Erythroblast (primary cell): ENCODE measurements at places on chromosomes 4 and X.
A peak's percentile ranks its signal among the peaks of the same experiment; 100 is the strongest.

DNA sequence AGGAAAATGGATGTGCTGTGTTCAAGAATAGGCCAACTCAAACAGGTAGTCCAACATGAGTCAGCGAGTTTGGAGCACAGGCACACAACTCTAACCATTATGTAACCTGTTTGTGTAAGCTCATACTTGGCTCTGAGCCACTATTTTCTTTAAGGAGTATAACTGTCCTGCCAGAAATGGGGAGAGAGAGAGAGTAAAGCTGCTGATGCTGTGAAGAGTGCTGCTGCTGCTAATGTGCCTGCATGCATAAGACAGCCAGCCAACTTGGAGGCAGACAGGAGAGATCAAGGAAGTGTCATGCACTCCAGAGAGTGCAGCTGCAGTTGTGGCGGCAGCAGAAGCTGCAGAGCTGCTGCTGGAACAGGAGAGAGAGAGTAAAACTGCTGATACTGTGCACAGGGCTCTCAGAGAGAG is 11.7 kb upstream of the STATH start:
- DNase-seq, result no peak

DNA sequence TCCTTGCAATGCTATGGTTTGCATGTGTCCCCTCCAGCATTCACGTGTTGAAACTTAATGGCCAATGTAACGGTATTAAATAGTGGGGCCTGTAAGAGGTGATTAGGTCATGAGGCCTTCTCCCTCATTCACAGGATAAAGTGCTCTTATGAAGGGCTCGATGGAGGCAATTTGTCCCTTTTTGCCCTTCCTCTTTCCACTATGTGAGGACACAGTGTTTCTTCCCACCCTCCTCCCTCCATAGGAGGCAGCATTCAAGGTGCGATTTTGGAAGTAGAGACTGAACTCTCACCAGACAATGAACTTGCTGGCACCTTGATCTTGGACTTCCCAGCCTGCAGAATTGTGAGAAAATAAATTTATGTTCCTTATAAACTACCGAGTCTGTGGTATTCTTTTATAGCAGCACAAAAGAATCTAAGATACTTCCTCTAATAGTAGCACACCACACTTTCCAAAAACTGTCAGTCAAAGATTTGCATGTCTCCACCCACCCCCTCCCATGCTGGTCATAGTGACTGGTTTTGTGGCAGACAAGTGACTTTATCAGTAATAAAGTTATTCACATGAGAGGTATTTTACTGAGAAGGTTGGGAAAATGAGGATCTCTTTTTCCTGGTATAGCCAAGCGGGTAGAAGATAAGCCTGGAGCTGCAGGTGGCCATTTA is 113.5 kb upstream of the TTC29 start:
- DNase-seq, result no peak

- no peak for DNase-seq
Observed at GRCh38 chrX:16113978-16114565, 9.3 kb upstream of the GRPR start.

GRCh38 chrX:111503485-111503993 is 7.9 kb upstream of the SERTM2 start:
- no peak for DNase-seq

- DNase-seq, result no peak
Observed at GRCh38 chr4:77821775-77822174, 2.6 kb upstream of the CNOT6L start.

- DNase-seq, result no peak
Observed at GRCh38 chr4:144705601-144706590, 59.9 kb downstream of the HHIP start.

GRCh38 chr4:26175006-26175786 is 145.6 kb upstream of the RBPJ start:
- no peak for DNase-seq

DNA sequence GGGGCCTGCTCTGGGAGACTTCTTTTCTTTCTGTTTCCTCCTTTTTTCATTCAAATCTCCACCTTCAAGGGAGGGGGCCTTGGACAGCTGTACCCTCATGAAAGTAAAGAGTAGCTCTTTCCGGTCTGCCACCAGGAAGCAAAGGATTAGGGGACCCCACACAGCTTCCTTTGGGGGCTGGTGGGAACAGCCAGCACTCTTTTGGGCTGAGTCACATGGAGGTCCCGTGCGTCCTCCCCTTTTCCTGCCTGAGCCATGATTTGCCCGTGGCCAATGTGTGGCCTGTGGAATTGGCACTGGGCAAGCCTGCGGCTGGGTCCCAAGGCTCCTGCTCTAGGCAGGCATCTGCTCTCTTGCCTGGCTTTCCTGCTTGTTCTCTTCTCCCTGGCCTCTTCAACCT is 65.5 kb downstream of the FHDC1 start:
- DNase-seq, result no peak

DNA sequence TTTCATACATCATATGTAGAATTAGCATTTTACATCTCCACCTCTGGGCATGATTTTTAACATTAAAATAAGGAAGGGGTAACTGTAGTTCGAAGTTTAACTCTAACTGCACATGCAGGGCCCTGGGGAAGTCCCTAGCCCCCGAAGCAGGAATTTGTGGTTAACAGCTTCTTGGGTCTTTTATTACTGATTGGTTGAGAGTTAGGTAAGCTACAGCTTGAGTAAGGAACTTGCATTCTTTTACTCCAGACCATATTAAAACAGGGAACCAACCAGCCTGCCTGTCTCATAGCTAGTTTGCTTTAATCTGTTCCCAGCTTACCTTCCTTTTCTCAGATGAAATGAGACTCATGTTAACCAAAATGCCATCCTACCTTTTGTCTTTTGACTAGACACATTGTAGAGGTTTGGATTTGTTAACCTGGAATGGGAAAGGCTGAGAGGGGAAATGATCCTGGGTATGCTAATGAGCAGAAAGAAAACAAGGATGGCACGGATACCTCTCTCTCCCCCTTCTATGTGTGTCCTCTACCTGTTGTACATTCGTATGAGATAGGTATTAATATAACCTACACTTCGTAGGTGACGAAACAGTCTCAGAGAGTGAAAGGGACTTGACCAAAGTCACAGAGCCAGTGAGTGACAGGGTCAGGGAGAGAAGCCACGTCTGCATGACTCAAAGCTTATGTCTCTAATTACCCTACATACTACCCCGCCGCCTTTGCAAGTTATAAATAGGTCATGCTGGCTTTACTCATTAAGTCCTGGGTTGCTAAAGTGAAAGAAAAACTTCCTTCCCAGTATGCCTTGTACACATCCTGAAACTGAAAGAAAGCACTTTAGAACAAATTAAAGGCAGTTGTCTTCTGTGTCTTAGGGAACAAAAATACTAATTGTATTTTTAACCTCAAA is 119.5 kb upstream of the AFF2 start:
- DNase-seq, result no peak

- DNase-seq, result no peak
Observed at GRCh38 chr4:120714417-120715010, 208.0 kb downstream of the PRDM5 start.

- no peak for DNase-seq
Observed at GRCh38 chrX:151973060-151973661, 1.3 kb downstream of the GABRE start.

DNA sequence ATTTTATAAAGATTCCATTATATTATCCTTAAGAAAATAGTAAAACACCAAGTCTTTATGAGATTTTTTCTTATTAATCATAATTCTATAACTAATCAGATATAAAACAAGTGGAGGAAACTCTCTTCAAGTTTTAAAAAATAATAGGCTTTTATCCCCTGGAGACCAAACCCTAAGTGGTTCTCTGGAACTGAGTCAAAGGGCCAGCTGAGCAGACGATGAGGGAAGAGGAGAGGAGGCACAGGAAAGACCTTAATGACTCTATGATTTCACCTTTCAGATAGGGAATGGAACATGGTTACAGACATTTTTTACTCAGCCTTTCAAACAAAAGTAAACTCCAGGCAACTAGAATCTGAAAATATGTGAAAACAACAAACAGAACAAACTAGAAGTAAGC is 201.8 kb downstream of the SLC39A8 start:
- DNase-seq, result no peak

DNA sequence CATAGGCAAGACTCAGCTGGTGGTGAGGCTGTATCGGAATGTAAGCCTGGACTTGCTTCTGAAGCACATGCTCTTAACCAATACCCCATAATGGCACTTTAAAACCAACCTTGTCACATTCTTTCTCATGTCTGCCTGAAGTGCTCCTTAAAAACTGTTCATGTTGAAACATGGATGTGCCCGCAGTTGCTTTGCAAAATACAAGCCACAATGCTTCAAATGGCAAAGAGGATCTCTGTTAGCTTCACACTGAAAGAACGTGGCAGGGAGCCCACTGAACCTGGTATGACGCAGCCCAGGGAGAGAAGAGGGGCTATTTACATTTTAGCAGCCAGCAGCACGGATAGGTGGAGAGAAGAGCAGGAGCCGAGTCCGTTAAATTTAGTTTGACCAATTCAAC is 29.3 kb downstream of the SOD3 start:
- DNase-seq, result no peak

DNA sequence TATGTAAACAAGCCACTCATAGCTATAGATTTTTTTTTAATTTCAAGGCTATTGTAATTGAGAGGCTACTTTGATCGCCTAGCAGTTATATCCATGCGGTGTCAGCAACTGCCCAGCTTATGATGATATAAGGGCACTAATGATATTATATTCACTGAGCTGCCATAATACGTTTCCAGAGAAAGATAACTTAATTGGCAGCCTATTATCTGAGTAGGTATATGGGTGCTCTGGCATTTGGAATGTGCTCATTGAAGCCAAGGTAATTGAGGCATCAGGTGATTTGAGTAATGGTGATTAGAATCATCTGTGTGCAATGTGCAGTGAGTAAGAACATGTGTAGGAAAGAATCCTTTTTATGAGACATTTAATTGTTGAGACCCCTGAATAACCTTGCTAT is 490.0 kb downstream of the CENPC start:
- no peak for DNase-seq

DNA sequence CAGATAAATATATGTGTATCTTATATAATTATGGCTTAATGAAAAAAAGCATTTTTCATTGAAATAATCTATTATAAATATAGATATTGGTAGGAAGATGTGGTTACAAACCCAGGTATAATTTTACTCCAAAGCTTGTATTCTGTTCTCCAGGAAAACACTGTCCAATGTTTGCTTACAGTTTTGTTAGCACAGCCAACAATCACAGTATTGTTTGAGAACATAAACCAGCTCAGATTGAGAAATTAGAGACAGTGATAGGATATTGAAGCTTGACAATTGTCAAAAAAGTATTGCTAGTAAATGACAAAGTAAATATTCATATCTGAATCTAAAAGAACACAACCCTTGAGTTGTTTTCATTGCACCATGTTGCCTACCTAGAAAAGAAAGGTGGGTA is 228.8 kb downstream of the ADGRL3 start:
- DNase-seq, result no peak

DNA sequence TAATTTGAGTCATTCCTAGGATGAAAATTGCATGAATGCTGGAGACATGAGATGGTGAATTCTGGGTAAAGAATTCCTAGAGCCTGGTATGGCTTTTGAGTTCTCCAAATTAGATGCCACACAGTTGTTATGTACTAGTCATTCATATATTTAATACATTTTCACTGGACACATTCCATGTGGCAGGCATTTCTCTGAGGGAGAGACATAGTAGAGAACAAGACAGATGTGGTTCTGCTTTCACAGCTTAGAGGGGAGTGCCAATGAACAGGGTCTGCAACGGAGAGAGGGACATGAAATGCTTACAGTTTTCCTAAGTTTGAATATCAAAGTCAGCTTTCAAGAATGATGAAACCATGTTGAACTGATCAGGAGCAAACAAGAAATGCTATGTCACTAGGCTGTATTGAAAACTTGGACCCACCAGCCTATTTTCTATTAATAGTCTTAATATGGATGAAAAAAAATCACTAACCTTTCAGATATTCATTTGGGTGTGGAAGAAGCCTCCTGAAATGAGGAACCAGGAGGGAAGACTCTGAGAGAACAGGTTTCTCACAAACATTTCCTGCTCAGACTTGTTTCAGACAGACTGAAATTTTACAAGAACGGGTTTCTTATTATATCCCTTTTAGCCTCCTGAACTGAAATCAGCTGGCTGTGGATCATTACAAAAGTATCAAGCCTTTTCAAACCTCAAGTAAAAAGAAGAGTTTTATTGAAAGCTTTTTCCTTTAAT is 276.0 kb upstream of the TET2 start:
- no peak for DNase-seq

GRCh38 chrX:10231461-10231860 is 74.7 kb downstream of the CLCN4 start:
- no peak for DNase-seq

DNA sequence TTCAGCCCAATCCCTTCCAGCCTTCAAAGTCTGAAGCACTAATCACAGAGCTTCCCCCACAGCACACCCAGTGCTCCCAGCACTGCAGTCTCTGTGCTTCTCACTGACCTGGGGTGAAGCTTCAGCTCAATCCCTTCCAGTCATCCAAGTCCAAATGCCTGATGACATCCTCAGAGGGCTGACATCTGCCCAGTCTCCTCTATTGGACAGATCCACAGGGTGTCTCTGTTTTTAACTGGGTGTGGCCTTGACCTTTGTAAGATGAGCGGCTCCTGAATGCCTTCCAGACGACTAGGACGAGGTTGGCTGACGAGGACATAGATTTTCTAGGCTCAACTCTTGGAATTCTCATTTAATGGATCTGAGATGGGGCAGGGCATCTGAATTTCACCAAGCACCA is 7.6 kb upstream of the SLC2A9 start:
- DNase-seq, result no peak

DNA sequence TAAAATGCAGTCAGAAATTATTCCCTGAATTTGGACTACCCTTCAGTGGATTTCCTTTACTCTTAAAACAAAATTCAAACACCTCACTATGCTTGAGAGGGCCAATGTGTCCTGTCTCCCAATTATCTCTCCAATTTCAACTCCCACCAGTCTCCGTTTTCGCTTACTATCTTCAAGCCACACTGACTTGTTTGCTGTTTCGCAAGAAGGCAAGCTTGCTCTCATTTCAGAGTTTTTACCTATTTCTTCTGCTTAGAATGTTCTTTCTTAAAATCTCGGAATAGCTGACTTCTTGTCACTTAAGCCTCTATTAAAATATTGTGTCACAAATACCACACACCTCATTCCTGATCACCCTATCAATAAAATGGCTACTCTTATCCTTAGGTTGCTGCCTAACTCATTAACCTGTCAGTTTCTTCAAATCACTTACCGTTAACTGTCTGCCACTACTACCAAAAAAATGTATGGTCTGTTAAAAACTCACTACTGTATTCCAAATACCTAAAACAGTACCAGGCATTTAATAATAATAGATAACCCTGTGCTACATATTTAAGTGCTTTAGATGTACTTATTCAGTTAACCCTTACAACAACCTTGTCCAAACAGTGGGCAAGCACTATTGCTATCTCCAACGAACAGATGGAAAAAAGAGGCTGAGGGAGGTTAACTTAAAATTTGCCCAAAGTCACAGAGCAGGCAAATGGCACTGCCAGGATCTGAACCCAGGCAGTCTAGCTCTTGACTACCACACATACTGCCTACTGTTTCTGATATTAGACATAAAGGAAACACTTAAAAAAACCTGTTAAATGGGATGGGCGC is 2.9 kb downstream of the UBA6 start:
- peak; percentile 38 for DNase-seq

- no peak for DNase-seq
Observed at GRCh38 chr4:163558539-163559044, 64.1 kb downstream of the TMA16 start.

- no peak for DNase-seq
Observed at GRCh38 chr4:25875281-25875745, 12.5 kb upstream of the SEL1L3 start.
